ENCODE measurements at places on chromosomes 2 and 18. TPM values are rescaled to one million over a fixed set of nuclear protein-coding genes. Genes with fewer than 3 reads are reported as not detected.

SUCLG1 gene
- total RNA-seq, result 66.8 TPM

SEPTIN10 gene
- 0.69 TPM for total RNA-seq

SLC14A1 gene
- 3.6 TPM for total RNA-seq

DNA sequence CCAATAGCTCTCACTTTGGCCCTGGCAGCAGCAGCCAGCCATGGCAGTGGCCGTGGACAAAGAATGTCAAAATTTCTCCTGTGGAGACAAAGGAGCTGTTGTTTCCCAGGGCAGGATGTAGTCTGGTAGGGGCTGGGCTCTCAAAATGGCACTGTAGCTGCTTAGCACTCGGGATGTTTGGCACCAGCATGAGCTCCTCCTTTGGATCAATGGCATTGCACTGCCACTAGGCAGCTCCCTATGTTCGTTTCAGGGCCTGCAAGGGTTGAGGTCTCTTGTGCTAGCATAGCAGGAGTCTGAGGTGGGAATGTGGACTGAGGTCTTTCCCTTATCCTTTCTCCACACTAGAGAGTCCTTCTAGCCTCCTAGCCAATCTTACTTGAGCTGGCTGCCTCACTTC is 948.8 kb upstream of the FAM98A start:
- no peak for DNase-seq

DNA sequence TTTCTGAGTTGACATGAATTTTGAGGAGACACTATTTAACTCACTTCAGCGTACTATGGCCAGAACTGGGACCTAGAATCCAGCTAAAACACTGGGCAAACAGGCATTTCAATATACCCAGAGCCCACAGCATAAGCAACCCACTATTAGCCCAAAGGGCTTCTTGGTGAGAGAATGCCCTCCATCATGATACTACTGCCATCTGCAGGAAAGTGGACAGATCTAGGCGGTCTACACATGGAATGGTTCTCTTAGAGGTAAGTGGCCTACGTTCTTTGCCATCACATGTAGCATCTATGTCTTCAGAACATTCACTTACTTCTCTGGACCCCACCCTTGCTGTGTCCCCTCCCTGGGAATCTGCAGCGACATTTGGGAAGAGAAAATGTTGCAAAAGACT is 181.3 kb upstream of the LINC00305 start:
- DNase-seq, result no peak

- no peak for DNase-seq
These were observed 6.4 kb upstream of the NPPC start for GRCh38 chr2:231932711-231932970.

DNA sequence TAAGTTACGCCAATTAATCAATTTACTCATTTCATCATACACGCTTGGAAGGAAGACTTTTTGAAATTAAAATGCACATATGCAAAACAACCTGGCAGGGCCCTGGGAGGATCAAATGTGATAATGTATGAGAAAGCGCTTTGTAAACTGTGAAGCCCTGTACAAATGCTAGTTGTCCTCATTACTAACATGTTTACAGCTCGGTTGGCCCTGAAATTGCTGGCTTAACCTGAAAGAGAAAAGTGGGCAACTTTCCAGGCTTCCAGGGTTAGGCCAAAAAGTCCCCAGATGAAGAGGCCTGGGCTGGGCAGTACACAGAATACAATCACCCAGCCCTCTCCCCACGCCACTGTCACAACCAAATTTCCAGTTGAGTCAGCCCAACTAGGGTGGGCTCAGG is 60.2 kb downstream of the DNMT3A start:
- no peak for DNase-seq
